ENCODE measurements at places on chromosomes 2 and 18. TPM values are rescaled to one million over a fixed set of nuclear protein-coding genes. Genes with fewer than 3 reads are reported as not detected.

- no peak for DNase-seq
These were observed 20.0 kb upstream of the STAT4 start for GRCh38 chr2:191170773-191171172.

- no peak for DNase-seq
These were observed 1223.1 kb upstream of the ZEB2 start for GRCh38 chr2:145743011-145743410.

- no peak for DNase-seq
These were observed 3.2 kb downstream of the SERPINB13 start for GRCh38 chr18:63590373-63590772.

- peak; percentile 89 for DNase-seq
These were observed 17.2 kb downstream of the FHOD3 start for GRCh38 chr18:36314754-36315153.

GRCh38 chr2:105412584-105412983, 13.7 kb upstream of the FHL2 start:
- no peak for DNase-seq

- no peak for DNase-seq
These were observed 195.9 kb upstream of the CYRIA start for GRCh38 chr2:16861530-16861929.

The CLEC4F gene
- not detected for total RNA-seq

The RAB6D gene
- total RNA-seq: not detected

The OST4 gene
- 386 TPM for total RNA-seq

The M1AP gene
- total RNA-seq: not detected
